ENCODE measurements at places on chromosomes 1 and 21. TPM values are rescaled to one million over a fixed set of nuclear protein-coding genes. Genes with fewer than 3 reads are reported as not detected.

- DNase-seq = peak; percentile 72
- H3K27me3 ChIP-seq = no peaks in the 10 kb centered on the region
- peak within 1 kb of the TSS; percentile 94 for H3K27ac ChIP-seq
- H3K36me3 ChIP-seq = peaks cover 33% of the 10 kb centered on the region
- H3K4me3 ChIP-seq = peak within 1 kb of the TSS; percentile 87
These were observed at the start of gene ZNF436 for GRCh38 chr1:23369335-23370013. ZNF436 (minus strand) TSS chr1:23369836; CDS start chr1:23368005, 1,831 bp downstream.

GRCh38 chr1:150928286-150928685 is 2.1 kb downstream of the SETDB1 start:
- H3K4me1 ChIP-seq = peaks cover 12% of the 10 kb centered on the region
- no peak for DNase-seq
- H3K27ac ChIP-seq = no peak overlapping the region

- no peak for DNase-seq
- H3K27ac ChIP-seq = no peak overlapping the region
- no peaks in the 10 kb centered on the region for H3K27me3 ChIP-seq
- H3K36me3 ChIP-seq = peaks cover 75% of the 10 kb centered on the region
These were observed 95.2 kb downstream of the COQ8A start for GRCh38 chr1:227035316-227035715.

DNA sequence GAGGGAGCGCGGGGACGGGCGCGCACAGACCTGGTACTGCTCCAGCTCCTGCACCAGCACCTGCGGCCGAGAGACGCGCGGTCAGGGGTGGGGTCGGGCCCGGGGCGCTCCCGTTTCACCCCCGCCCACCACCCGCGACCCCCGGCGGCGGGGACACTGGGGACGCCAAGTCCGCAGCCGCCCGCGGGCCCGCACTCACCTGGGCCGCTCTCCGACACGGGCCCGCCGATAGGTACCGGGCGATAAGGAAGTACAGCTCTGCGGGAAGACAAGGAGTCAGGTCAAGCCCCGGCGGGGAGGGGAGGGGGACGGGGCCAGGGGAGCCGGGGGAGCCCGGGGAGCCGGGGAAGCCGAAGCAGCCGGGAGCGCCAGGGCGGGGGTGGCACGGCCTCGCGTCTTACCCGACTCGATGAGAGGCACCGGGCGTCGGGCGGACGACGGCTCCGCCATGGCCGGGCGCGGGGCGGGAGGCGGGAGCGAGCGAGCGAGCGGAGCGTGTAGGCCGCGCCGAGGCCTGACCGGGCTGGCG is 326 bp downstream of the BRWD1 start:
- peak overlapping the region; percentile 94 for H3K27ac ChIP-seq
- H3K4me3 ChIP-seq = peak overlapping the region; percentile 76
- DNase-seq = no peak
- peaks cover 43% of the 10 kb centered on the region for H3K36me3 ChIP-seq
- H3K4me1 ChIP-seq = peaks cover 20% of the 10 kb centered on the region

NLRP3 gene
- total RNA-seq = 0.42 TPM

GRCh38 chr1:151828921-151829320 is 2.7 kb downstream of the RORC start:
- peak; percentile 82 for DNase-seq
- no peaks in the 10 kb centered on the region for H3K27me3 ChIP-seq
- H3K4me3 ChIP-seq = no peak overlapping the region
- no peaks in the 10 kb centered on the region for H3K36me3 ChIP-seq

DNA sequence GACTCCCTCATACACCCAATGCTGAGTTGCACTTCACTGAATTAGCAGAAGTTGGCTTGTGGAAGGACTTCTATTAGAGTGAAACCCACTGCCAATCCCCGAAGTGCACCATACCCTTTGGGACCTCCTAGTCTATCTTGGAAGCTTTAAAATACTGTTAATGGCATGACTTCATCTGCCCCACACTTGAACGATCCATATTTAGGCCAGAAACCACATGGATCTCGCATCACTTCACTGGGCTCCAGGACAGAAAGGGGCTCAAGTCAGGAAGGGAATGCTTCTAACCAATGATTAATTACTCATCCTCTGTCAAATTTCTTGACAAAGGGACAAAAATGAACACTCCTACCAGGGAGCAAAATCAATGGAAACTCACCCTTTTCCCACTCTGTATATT is 69.1 kb downstream of the BCAR3 start:
- H3K36me3 ChIP-seq = peaks cover 37% of the 10 kb centered on the region
- H3K27ac ChIP-seq = peak overlapping the region; percentile 97
- H3K27me3 ChIP-seq = no peaks in the 10 kb centered on the region
- DNase-seq = no peak
- H3K4me3 ChIP-seq = no peak overlapping the region

- H3K4me1 ChIP-seq = no peaks in the 10 kb centered on the region
- H3K27me3 ChIP-seq = peaks cover 36% of the 10 kb centered on the region
- DNase-seq = no peak
- no peak overlapping the region for H3K4me3 ChIP-seq
- no peak overlapping the region for H3K27ac ChIP-seq
These were observed 5.1 kb upstream of the RCAN1 start for GRCh38 chr21:34619841-34620665.

GRCh38 chr1:220703305-220703704 is 13.1 kb downstream of the C1orf115 start:
- no peak for DNase-seq
- H3K4me3 ChIP-seq = no peak overlapping the region
- no peaks in the 10 kb centered on the region for H3K4me1 ChIP-seq
- H3K27me3 ChIP-seq = no peaks in the 10 kb centered on the region
- H3K36me3 ChIP-seq = peaks cover 6% of the 10 kb centered on the region

CR1L gene
- not detected for total RNA-seq

GRCh38 chr1:153354515-153355193 is 3.0 kb upstream of the S100A9 start:
- peaks cover 18% of the 10 kb centered on the region for H3K27me3 ChIP-seq
- H3K4me1 ChIP-seq = peaks cover 29% of the 10 kb centered on the region
- DNase-seq = no peak
- H3K36me3 ChIP-seq = no peaks in the 10 kb centered on the region

DNA sequence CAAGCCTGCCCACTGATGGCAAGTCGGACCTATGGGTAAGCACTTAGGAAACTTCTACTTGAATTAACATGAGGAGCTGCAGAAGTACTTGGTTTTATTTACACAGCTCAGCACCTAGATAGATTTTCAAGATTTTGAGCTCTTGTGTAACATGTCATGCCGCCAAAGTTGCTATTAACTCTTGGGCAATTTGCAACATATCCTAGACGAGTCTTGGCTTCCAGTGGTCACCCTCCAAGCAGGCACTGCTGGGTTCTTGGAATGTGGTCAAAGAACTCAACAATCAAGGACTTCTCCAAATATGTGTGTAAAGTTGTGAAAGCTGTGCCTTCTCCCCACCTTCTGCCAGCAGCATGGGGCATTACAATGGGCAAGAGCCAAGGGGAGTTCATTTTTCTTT is 17.8 kb upstream of the GUCA2B start:
- no peaks in the 10 kb centered on the region for H3K4me1 ChIP-seq
- peak; percentile 23 for DNase-seq
- H3K36me3 ChIP-seq = no peaks in the 10 kb centered on the region

ZNF593OS gene
- not detected for total RNA-seq

DNA sequence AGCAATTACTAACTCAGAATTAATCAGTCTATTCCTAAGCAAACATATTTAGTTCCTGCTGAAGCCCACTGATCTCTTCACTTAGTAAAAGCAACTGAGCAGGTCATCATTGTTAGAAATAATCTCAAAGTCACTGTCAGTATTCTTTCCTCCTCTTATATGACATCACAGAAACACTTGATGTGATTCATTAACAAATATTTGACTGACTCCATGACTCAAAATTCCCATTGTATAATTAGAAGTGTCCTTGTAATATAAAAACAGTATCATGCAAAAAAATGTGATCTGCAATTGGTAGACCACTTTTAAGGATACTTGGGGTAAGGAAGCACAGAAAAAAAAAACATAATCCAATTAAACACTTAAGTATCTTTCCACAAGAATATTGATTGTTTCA is 194.4 kb downstream of the DPYD start:
- peaks cover 6% of the 10 kb centered on the region for H3K4me1 ChIP-seq
- H3K4me3 ChIP-seq = no peak overlapping the region
- DNase-seq = no peak
- no peaks in the 10 kb centered on the region for H3K36me3 ChIP-seq

DNA sequence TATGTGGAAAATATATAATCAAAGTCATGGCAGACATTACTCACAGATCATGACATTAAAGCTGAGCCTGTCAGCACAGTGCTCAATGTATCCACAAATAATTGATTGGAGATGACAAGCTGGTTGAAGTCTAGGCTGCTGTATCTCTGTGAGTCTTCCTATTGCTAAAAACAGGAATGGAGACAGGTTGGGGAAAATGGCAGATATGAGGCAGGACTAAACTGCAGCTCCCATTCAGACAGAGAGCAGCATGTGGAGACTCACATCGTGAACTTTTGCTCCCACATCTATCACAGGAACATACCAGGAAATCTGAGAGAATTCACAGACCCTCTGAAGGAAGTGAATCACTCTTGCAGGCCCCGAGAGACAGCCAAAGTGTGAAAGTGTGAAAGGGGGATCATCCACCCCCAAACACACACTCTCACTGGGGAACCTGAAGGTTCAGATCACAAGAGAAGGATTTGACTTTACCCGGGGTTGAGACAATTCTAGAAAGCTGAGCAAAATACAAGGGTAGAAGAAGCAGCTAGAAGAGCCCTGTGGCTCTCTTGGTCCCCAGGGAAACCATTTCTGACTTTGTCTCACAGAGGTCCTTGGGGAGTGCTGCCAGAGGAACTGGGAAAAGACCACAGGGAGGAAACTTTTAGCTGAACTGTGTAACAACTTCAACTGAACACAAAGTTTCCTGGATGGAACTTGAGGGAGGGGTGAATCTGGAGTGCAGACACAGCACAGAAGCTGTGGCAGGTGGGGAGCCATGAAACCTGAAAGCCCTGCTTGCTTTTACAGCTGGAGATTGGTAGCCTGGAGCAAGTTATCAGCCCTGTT is 173.4 kb downstream of the S1PR1 start:
- no peak overlapping the region for H3K4me3 ChIP-seq
- no peak overlapping the region for H3K27ac ChIP-seq
- H3K27me3 ChIP-seq = peaks cover 67% of the 10 kb centered on the region
- no peak for DNase-seq
- no peaks in the 10 kb centered on the region for H3K4me1 ChIP-seq

SLC66A1 gene
- total RNA-seq = 16.2 TPM

DNA sequence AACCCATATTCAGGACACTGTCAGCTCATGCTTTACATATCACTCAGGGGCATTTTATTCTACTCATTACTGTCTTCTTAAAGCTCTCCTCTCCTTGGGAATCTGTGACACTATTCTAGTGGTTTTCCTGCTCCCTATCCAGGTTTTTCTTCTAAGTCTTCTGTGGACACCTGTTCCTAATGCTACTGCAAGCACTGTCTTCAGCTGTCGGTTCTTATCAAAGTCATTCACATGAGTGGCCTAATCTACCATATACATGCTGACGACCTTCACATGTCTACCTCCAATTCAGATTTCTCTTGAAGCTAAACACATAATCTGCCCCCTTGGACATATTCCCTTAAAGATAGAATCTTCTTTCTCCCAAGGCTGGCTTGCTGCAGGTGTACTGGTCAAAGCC is 39.8 kb upstream of the PRRX1 start:
- DNase-seq = no peak
- peaks cover 6% of the 10 kb centered on the region for H3K36me3 ChIP-seq
- no peaks in the 10 kb centered on the region for H3K27me3 ChIP-seq
- no peak overlapping the region for H3K4me3 ChIP-seq

DNA sequence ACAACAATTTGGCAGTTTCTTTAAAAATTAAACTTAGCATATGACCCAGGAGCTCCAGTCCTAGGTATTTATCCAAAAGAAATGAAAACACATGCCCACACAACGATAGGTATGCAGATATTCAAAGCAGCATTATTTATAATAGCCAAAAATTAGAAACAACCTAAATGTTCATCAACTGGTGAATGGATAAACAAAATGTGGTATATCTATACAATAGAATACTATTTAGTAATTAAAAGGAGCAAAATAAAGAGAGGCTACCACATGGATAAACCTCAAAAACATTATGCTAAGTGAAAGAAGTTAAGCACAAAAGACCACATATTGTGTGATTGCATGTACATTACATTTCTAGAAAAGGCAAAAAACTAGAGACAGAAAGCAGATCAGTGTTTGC is 51.3 kb downstream of the ROR1 start:
- peaks cover 15% of the 10 kb centered on the region for H3K4me1 ChIP-seq
- DNase-seq = no peak
- no peak overlapping the region for H3K4me3 ChIP-seq
- H3K36me3 ChIP-seq = no peaks in the 10 kb centered on the region
- no peaks in the 10 kb centered on the region for H3K27me3 ChIP-seq

RAB25 gene
- total RNA-seq = 5.5 TPM

DNA sequence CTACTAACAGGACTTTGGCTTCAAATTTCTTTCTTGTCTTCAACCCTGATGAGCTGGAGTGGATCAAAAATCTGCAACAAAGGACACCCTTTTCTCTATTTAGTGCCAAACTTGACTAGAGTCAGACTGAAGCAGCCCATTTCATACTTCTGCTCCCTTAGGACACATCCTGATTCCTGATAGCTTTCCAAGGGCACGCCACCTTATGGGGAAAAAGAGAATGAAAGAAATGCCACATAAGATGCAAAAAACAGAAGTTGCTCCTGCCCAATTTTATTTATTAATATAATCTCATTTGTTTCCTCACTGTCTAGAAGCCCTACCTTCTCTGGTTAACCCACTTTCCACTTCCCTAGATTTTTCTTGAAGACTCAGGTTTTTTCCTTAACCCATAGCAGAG is 72.7 kb upstream of the NBPF4 start:
- DNase-seq = peak; percentile 29
- no peaks in the 10 kb centered on the region for H3K4me1 ChIP-seq
- peaks cover 6% of the 10 kb centered on the region for H3K36me3 ChIP-seq
- H3K27me3 ChIP-seq = peaks cover 72% of the 10 kb centered on the region
- H3K4me3 ChIP-seq = no peak overlapping the region
- no peak overlapping the region for H3K27ac ChIP-seq

- H3K27me3 ChIP-seq = peaks cover 4% of the 10 kb centered on the region
- H3K4me1 ChIP-seq = no peaks in the 10 kb centered on the region
- no peaks in the 10 kb centered on the region for H3K36me3 ChIP-seq
- H3K4me3 ChIP-seq = no peak overlapping the region
- no peak for DNase-seq
- no peak overlapping the region for H3K27ac ChIP-seq
These were observed 20.1 kb upstream of the HPCAL4 start for GRCh38 chr1:39711104-39711965.

DNA sequence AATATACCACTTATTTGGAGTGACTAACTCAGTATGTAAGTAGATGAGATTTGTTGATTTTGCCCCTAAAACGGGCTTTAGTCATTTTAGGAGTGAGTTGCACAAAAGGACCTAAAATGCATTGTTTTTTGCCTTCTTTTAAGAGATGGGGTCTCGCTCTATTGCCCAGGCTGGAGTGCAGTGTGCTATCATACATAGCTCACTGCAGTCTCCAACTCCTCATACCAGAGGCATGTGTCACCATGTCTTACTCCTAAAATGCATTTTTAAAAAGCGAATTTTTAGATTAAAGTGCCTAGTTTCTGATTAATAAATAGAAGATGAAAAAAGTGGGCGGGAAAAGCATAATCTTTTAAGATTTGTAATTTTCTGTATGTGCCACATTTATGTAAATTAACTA is 11.5 kb upstream of the NEXN start:
- no peaks in the 10 kb centered on the region for H3K27me3 ChIP-seq
- DNase-seq = no peak
- H3K4me1 ChIP-seq = peaks cover 5% of the 10 kb centered on the region
- H3K27ac ChIP-seq = no peak overlapping the region

FCRL4 gene
- total RNA-seq = not detected

Measured in MCF 10A (cell line).